ENCODE measurements at places on chromosomes 6 and 20.

- peak; percentile 69 for DNase-seq
These were observed at the start of gene EBF4 for GRCh38 chr20:2692036-2692885. Gene EBF4, plus strand, starts transcription at chr20:2692780. Its CDS starts 866 bp downstream, at chr20:2693646.

- DNase-seq: no peak
These were observed 25.7 kb upstream of the PLN start for GRCh38 chr6:118522422-118522821.

DNA sequence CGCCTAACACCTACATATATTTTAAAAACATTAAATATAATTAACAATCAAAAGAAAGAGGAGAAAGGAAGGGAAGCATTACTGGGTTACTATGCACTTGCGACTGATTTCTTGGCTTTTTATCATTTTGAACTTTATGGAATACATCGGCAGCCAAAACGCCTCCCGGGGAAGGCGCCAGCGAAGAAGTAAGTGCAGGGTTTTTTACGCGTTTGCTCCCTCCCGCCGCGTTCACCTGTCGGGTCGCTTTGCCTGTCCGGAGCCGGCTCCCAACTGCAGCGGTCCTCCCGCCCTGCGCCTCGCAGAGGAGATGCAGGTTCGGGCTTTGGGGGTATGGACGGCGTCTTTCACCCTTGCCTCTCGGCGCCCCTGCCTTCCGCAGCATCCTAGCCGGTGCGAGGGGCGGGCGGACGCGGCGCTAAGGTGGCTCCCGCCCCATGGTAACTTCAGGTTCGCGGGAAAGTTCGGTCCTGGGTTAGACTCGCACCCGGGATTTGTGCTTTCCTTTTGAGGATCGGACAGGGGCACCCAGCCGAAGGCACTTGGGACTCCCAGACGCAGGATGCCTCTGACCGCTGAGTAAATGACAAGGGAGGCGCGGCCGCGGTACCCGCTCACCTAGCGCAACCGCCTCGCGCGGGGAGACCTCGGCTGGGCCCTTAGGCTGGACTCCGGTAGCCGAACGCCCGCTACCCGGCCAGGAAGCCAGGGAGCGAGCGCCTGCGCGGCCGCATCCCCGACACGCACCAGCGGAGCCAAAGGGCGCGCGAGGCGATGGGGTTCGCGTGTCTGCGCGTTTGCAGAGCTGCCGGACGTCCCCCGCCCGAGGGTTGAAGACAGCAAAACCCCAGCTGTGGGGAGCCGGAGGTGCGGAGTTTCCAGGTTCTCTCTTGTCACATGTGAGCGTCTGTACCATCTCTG lies 891 bp downstream of the RSPO3 start:
- peak; percentile 5 for DNase-seq

GRCh38 chr6:145887969-145888368 lies 73.4 kb upstream of the FBXO30 start:
- DNase-seq: peak; percentile 9

DNA sequence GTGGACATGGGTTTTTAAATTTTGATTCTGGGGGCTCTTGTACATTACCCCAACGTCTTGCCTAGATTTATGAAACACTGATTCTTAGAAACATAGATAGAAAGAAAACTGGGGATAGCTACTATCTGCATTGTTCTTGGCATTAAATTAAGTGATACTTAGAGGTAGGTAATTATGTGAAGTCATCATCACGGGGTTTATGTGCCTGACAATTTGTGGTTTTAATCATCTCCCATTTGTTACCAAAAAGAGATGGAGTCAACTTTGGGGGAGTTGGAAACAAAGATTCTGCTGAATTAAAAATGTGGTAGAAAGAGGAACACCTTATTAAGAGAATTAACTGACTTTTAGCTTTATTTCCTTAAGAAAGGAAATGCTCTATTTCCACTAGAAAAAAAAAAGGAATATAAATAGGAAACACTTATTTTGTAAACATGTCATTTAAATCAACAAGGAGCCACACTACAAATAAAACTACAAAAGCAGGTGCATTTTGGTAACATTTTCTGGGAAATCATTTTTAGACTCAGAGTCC lies 5.6 kb downstream of the TNFAIP3 start:
- no peak for DNase-seq

DNA sequence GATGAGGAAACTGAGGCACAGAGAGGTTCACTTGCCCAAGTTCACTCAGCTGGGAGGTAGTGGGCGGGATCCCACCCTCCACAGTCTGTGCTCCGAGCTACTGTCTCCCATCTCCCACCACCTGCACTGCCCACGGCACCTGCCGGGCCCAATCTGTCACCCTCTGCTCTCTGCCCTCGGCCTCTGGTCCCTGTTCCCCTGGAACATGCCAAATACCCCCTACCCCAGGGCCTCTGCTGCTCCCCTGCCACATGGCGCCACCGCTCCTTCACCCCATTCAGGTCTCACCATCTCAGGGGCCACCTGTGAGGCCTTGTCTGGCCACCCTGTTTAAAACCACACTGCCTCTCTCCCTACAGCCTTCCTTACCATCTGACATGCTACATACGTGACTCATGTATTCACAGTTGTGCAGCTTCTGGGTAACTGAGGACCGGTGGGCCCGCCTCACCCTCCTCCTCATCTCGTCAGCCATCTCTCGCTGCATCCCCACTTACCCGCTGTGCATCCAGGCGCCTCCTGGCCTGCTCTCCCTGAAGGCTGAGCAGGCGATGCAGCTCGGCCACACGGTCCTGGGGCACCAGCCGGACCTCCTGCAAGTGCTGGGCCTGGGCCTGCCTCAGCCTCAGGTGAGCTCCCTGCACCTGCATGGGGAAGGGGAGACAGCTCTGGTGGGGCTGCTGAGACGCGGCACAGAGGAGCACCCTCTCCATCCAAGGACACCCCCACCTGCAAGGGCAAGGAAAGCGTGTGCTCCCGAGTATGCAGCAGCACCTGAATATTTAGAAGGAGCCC lies 50.6 kb downstream of the GINS1 start:
- no peak for DNase-seq

- no peak for DNase-seq
These were observed 130.4 kb downstream of the INSM1 start for GRCh38 chr20:20498076-20498861.

Measured in A549 (cell line).